ENCODE measurements at places on chromosomes 12 and 14.
A peak's percentile ranks its signal among the peaks of the same experiment; 100 is the strongest.

GRCh38 chr14:74853581-74853980, 22.4 kb downstream of the PROX2 start:
- H3K36me3 ChIP-seq, result no peaks in the 10 kb centered on the region
- H3K4me3 ChIP-seq, result no peak overlapping the region
- H3K4me1 ChIP-seq, result peaks cover 37% of the 10 kb centered on the region
- no peaks in the 10 kb centered on the region for H3K27me3 ChIP-seq
- DNase-seq, result no peak
- H3K27ac ChIP-seq, result peak overlapping the region; percentile 0

GRCh38 chr12:15334225-15334624, 11.9 kb downstream of the PTPRO start:
- H3K4me3 ChIP-seq, result no peak overlapping the region
- H3K27ac ChIP-seq, result no peak overlapping the region
- H3K4me1 ChIP-seq, result no peaks in the 10 kb centered on the region
- DNase-seq, result no peak

- H3K27me3 ChIP-seq, result peaks cover 15% of the 10 kb centered on the region
- H3K36me3 ChIP-seq, result no peaks in the 10 kb centered on the region
- DNase-seq, result peak; percentile 57
- H3K27ac ChIP-seq, result no peak overlapping the region
- no peaks in the 10 kb centered on the region for H3K4me1 ChIP-seq
Observed at GRCh38 chr12:52645982-52646381, 6.0 kb downstream of the KRT2 start.

- DNase-seq, result no peak
- H3K27ac ChIP-seq, result no peak overlapping the region
- H3K4me1 ChIP-seq, result no peaks in the 10 kb centered on the region
- H3K4me3 ChIP-seq, result no peak overlapping the region
- no peaks in the 10 kb centered on the region for H3K36me3 ChIP-seq
Observed at GRCh38 chr12:4978737-4979136, 64.9 kb upstream of the KCNA5 start.

DNA sequence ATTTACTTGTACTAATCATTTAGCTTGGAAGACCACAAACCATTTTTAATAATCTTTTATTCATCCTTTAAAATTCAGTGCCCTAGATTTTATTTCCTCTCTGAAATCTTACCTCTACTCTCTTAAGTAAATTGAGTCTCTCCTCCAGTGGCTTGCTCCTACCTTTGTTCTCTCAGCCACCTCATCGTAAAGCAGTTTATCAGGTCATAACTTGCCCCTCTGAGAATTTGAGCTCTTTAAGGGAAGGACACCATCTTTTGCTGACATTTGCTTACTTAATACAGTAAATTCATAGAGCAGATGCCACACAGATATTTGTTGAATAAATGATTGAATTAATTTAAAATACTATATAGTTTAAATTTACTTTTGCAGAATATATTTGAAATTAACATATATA, 794.3 kb downstream of the C12orf50 start:
- H3K36me3 ChIP-seq, result no peaks in the 10 kb centered on the region
- H3K4me1 ChIP-seq, result no peaks in the 10 kb centered on the region
- no peak overlapping the region for H3K4me3 ChIP-seq
- H3K27ac ChIP-seq, result no peak overlapping the region
- no peaks in the 10 kb centered on the region for H3K27me3 ChIP-seq

All from esophagus muscularis mucosa (tissue), 4 donors.